GOT3 (cell line): ENCODE measurements at places on chromosomes 4 and X.

- no peak for DNase-seq
Measured at GRCh38 chrX:10041383-10041782, 74.2 kb downstream of the CLDN34 start.

DNA sequence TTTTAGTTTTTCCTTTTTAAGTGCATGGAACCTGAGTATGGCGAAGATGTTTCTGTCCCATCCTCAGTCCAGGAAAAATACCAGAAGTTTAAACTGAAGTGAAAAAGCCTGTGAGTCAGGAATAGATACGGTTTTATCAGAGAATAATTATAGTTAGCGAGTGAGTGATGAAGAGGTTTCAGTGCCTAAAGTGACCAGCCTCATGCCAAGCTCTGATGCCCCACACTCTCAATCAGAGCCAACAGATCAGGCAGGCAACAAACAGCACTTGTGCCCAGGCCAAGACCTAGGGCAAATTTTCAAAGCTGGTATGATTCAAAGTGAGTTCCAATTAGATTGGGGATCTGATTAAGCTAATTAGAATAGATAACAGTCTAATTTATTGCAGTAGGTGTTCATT, 212.8 kb upstream of the NRK start:
- no peak for DNase-seq

DNA sequence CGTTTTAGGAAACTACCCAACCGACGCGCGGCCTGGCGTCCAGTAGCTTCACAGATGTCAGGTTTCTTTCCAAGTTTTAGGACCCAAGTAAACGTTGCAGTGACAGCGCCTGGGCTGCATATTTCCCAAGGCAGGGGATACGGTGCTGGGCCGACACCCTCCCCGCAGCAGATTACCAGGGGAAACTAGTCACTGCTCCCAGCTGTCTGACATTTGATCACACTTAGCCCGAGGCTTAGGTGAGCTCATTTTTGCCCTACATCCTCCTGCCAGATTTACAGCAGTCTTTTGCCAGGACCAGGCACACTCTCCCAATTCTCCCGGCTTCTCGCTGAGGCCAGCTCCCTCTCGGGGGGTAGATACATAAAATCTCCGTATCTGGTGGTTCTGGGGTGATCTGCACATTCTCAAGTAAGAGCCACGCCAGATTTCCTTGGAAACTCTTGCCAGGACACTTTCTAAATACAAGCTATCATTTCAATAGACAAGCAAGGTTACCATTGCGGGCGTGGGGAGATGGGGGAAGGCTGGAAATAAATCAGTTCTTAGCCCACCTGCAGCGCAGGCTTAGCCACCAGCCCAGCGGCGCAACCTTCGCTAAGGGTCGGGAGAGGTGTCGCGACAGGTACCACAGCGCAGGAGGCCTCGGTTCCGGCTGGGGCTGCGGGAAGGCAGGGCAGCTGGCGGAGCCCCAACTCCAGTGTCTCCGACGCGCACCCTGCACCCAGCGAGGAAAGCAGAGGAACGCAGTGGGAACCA, 2.5 kb upstream of the SOX3 start:
- DNase-seq = no peak

GRCh38 chrX:106177982-106178321, 9.8 kb downstream of the PWWP3B start:
- no peak for DNase-seq
